ENCODE measurements at places on chromosomes 11 and 22.

DNA sequence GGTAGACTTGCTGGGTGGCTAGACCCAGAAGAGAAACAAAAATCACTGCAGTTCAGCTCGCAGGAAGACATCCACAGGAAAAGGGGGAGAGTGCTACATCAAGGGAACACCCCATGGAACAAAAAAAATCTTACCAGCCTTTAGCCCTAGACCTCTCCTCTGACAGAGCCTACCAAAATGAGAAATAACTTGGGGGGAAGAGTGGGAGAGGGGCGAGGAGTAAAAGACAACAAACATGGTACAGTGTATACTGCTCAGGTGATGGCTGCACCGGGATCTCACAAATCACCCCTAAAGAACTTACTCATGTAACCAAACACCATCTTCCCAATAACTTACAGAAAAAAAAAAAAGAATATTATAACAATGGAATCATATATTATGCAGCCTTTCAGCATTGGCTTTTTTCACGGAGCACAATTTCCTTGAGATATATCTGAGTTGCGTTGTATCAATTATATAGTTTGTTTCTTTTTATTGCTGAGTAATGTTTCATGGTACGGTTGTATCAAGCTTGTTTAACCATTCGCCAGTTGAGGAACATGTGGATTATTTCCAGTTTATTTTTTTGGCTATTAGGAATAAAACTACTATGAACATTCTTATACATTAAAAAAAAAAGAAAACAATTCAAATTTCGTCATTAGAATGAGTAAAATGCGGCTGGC is 90.9 kb downstream of the ZNF280B start:
- DNase-seq: no peak

- no peak for DNase-seq
These were observed 30.6 kb downstream of the RAB30 start for GRCh38 chr11:83041126-83041525.

DNA sequence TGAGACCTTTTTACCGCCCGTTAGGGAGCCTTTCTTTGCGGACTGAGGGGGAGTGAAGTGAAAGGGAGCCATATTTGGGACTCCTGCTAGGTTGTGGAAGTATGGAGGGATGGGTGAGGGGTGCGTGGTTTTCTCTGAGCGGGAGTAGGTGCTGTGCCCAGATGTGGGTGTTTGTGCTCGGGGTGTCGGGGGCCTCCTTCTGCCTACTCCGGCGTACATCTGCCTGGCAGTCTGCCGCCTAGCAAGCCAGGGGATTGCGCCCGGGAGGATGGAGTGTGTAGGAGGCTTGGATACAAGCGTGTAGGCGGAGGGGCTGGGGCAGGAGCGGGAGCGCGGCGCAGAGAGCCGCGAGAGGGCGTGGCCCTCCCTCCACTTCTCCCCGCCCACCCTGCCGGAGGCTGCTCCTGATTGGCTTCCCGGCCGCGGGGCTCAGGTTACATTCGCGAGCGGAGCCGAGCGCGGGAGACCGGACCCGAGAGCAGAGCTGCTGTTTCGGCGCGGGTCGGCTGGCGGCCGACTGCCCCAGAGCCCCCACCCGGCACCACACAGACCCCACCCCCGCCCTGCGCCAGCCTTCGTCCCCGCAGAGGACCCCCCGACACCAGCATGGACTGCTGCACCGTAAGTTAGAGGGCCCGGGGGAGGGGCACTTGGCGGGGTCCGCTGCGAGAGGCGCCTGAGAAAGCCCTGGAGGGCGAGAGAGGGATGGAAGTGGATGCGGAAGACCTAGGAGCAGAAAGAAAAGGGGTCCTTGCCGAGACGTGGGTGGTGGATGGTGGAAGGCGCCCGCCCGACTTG is at the start of gene NRGN:
Gene NRGN (plus strand): TSS at position 464 of the 798 bp plus-strand sequence. CDS start 143 bp downstream, at position 607.
- peak; percentile 79 for DNase-seq

- DNase-seq: no peak
These were observed 16.2 kb downstream of the LRRC32 start for GRCh38 chr11:76654298-76654851.

DNA sequence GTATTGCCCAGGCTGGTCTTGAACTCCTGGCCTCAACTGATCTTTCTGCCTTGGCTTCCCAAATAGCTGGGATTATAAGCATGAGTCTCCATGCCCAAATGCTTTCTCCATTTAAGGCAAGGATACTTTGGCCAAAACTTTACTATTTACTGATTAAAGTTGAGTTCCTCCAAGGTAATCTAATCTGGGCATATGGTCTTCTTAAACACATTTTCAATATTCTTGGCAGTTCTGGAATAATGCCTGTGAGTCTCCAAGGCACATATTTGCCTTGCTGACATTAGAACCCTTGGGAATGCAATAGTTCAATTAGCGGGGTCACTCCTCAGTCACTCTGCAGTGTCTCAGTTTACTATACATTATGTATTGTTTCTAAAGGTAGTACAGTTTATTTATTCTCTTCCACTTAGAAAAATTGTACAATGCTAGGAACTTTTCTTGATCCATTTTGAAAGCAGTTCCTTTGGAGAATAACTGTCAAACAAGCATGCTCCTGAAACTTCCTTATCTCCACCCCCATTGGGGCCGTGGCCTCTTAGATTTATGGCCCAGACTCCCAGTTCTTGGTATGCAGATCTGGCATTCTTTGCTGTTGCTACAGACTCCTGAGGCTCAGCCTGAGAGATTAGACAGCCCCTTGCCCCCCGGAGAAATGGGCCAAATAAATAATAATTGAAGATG is 13.1 kb upstream of the RAB38 start:
- DNase-seq: no peak

- peak; percentile 26 for DNase-seq
These were observed 15.5 kb upstream of the CTSD start for GRCh38 chr11:1779034-1779805.

DNA sequence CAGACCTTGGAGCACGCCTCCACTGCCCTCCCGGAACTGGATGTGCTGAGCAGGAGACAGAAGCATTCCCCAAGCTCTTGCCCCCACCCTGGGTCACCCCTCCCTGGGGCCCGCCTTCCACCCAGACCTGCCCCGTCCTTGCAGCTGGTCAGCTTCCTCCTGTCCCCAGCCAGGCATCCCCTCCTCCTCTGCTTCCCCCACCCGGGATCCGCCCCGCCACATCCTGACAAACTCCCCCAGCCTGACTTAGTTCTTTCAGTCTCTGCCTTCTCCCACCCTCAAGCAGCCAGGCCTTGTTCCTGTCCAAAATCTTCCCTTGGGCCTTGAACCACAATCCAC is 1.1 kb upstream of the PLXNB2 start:
- no peak for DNase-seq

DNA sequence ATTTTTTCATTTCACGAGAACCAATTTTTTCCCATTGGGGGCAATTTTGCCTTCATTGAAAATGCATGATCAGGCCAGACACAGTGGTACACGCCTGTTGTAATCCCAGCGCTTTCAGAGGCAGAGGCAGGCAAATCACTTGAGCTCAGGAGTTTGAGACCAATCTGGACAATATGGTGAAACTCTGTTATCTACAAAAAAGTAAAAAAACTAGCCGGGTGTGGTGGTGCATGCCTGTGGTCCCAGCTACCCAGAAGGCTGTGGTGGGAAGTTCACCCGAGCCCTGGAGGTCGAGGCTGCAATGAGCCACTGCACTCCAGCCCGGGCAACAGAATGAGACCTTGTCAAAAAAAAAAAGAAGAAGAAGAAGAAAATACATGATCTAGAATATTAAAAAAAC is 19.2 kb upstream of the UPK3A start:
- no peak for DNase-seq

DNA sequence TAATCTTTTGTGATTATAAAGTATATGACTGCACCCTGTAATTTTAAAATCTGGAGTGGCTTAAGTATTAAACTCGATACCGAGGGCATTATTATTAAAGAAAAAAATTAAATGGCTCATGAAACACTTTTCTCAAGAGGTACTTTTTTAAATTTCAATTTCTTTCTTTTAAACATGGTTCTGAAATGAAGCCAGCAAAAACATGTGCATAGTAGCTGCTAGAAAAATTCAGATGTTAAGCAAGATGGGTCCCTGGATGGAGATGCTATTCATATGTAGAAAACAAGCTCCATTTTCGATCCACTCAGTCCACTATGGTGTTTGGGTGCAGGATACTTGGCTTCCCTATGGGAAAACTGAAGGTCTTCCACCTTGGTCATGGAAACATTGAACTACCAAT is 189.5 kb downstream of the PGR start:
- no peak for DNase-seq

- no peak for DNase-seq
These were observed 83.6 kb upstream of the PHOX2A start for GRCh38 chr11:72327606-72328005.
